AG09319 (cell line): ENCODE measurements at places on chromosomes 13 and 19.

- no peak for DNase-seq
Observed at GRCh38 chr19:11576227-11576626, 1.2 kb downstream of the ACP5 start.

GRCh38 chr13:69921156-69921555, 186.5 kb upstream of the ATXN8OS start:
- DNase-seq, result no peak

GRCh38 chr13:30565658-30566057, 52.1 kb upstream of the USPL1 start:
- DNase-seq, result no peak

DNA sequence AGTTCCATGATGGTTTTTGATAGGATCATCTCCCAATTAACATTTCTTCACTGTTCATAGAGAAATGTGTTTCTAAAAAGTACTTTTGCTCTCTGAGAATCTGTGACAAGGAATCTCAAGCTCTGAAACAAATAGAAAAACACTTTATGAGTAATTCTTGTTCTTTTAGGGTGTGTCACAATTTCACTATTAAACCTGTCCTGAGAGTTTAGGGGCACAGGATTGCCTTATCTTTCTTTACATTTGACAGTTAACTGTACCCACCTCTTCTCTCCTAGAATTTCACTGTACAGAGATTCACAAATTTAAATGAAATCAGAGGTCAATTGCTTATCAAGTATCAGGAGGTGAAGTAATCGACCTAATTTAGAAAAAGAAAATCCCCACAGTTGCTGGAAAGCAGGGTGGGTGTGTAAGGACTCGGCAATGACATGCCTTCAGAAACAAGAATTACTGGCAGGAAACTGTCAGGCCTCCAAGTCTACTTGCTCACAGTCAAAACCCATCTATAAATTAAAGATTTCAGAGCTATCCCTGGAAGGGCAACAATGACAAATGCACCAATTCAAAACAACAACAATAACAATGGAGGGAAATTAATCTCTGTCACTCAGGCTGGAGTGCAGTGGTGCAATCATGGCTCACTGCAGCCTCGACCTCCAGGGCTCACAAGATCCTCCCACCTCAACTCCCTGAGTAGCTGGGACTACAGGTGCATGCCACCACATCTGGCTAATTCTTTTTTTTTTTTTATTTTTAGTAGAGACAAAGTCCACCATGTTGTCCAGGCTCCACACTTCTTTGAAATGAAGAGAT, 250.2 kb downstream of the ABCC4 start:
- DNase-seq, result no peak

GRCh38 chr13:33453936-33454335, 168.4 kb upstream of the STARD13 start:
- no peak for DNase-seq

GRCh38 chr19:13842291-13843103, 34.4 kb upstream of the NANOS3 start:
- no peak for DNase-seq

DNA sequence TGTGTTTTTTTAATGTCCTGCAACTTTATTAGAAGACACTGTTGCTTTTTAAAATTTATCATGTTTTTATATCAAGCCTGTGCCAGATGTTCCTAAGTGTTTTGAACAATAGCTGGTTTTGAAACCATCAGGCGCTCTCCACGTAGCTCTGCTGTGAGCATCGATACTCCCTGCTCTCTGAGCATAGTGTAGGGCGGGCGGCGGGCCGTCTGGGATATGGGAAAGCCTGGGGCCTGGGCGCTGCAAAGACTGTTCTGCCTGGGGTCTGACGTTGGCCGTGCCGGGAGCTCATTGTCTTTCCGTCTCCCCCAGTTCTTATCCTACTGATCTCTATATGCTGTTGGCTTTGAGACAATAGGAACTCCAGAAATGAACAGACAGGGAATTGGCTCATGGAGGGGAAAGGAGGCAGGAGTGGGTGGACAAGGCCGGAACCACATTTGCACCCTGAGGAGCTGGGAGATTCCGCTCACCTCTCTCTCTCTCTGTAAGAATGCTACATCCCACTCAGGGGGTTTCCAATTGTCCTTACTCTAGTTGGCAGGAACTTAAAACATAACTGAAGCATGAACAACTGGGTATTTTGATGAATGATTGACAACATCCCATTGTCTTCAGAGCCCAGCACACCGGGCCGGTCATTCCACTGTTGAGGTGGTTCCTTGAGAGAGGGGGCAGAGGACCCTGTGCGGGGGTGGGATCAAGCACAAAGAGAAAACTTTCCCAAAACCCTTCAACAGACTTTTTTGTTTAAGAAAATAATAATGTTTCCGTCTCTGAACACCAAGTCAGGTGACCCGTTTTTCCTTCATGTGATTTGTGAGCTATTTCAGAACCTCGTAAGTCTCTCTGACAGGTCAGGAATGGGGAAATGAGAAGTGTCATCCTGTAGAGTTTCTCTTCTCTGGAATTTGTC, 64.7 kb downstream of the COL4A2 start:
- no peak for DNase-seq

GRCh38 chr13:51559946-51560735, 24.1 kb upstream of the WDFY2 start:
- DNase-seq, result no peak

GRCh38 chr19:13872695-13873389, 4.1 kb upstream of the NANOS3 start:
- DNase-seq, result no peak

GRCh38 chr19:53828531-53828930, 4.4 kb upstream of the NLRP12 start:
- no peak for DNase-seq

GRCh38 chr19:15640904-15641597, 354 bp downstream of the CYP4F3 start:
- DNase-seq, result no peak

DNA sequence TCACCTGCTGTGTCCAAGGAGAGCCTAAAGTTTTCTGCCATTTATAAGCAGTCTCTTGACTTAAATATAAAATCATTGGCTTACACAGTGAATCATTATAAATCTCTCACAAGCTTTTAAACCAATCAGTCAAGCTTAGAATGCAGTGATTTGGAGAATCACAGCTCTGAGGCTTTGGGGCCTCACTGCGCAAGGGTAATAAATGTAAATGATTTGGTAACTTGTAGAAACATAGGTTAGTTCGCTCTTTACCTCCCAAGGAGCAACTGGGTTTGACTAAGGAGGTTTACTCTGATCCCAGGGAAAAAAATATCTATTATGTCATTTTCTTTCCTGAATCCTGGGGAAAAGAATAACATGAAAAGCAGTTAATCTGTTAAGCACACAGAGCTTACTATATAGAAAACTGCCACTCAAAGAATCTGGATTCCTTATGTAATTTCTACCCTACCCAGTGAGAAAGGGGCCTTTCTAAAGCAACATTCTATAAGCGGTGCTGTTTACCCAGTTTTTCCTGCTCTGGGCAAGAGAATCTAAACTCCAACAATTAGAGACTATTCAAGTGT, 128.2 kb downstream of the MZT1 start:
- DNase-seq, result no peak

DNA sequence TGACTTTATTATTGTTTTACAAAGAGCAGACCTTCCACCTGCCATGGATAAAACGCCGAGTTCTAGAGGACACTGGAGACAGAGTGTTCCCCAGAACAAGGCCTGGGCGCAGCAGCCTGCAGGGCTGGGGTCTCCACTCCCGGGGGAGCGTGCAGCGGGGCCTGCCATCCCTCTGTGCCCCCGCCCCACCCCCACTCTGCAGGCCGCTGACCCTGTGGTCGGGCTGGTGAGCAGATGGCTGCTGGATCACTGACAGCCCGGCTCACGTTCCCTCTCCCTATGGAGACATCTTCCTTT, 8.6 kb upstream of the PTBP1 start:
- no peak for DNase-seq

DNA sequence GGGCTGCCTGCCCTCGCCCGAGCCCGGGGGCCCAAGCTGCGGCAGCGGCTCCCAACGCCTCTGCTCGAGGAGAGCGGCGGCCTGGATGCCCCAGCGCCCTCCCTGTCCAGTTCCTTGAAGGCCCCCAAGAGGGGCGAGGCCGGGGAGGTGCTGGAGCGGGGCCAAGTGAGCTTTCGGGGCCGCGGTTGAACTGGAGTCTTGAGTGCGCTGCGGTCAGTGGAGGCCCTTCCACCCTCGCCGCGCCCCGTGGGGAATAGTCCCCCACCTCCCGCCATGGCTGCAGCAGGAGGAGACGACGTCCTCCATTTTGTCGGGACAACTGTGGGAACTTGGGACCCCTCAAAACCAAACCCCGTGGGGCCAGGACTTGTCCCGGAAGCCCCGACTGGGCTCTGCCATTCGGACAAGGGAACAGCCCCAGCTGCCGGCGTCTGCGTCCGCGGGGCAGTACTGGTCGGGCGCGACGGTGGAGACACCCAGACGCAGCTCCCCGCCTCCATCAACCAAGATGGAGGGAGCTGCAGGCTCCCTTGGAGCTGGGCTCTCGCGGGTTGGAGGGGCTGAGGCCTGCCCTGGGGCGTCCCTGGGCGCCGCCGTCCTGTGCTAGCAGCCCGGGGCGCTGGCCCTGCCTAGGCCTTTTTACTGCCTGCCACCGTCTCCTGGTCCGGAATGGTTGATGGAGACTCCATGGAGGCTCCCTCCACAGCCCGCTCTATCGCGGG, 736 bp upstream of the ZMYM5 start:
- DNase-seq, result peak; percentile 31

- DNase-seq, result no peak
Observed at GRCh38 chr19:39405958-39406655, 540 bp upstream of the ZFP36 start.

- DNase-seq, result no peak
Observed at GRCh38 chr13:40564342-40565001, 102.0 kb downstream of the FOXO1 start.

- DNase-seq, result no peak
Observed at GRCh38 chr19:35353635-35354034, 4.6 kb upstream of the FFAR3 start.

GRCh38 chr19:13451434-13451995, 54.8 kb downstream of the CACNA1A start:
- DNase-seq, result no peak

DNA sequence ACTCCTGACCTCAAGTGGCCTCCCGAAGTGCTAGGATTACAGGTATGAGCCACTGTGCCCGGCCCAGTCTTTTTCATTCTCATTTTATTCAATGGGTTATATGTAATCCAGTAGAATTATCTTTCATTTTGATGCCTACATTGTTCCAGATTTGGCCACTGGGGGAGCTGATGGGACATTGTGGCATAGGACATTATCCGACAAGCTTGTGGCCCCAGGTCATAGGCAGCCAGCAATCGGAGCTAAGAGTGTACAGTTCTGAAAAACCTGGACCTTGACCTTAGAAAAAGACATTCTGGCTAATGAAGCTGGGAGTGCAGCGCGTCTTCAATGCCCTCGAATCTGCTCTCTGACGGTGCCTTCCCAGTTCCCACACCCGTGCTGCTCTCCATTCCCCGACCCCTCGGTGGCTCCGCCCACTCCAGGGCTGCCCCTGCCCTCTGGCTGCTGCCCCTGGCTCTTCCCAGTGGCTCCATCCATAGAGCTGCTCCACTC, 108.7 kb downstream of the TEX29 start:
- no peak for DNase-seq

GRCh38 chr19:2567580-2567979, 91.7 kb downstream of the GADD45B start:
- no peak for DNase-seq

- no peak for DNase-seq
Observed at GRCh38 chr19:872266-872951, 12.9 kb downstream of the CFD start.

- DNase-seq, result no peak
Observed at GRCh38 chr13:113668491-113668971, 1.5 kb downstream of the GRK1 start.

DNA sequence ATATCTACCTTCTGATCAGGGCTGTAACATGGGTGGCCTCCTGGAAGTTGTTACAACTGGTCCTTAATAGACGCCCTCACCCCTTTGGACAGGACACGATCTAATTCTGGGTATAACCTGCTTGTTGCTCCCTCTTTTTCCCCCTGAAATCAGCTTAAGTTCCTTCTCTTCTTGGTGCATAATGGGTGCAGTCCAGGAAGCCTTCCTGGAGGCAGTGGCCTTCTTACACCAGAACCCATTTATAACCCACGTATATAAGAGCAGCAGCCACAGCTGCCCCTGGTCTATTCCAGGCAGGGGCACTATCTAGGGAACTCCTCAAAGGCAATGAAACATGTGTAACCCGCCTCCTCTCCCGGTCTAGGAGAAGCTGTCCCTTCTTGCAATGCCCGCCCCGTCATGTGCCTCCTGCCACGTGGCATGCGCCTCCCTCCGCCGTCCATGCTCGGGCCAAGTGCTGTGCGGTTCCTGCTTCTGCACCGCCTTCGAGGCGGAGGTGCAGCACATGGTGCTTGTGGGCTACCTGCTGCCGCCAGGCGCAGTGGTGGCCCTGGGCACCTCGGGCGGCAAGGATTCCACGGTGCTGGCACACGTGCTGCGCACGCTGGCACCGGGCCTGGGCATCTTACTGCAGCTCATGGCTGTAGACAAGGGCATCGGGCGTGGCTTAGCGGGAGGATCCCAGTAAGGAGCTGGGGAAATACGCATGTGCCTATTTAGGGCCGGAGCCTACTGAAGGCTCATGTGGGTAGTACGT, 27.3 kb downstream of the ZNF175 start:
- DNase-seq, result no peak

GRCh38 chr19:55493052-55493644, 4.9 kb downstream of the SSC5D start:
- DNase-seq, result no peak

DNA sequence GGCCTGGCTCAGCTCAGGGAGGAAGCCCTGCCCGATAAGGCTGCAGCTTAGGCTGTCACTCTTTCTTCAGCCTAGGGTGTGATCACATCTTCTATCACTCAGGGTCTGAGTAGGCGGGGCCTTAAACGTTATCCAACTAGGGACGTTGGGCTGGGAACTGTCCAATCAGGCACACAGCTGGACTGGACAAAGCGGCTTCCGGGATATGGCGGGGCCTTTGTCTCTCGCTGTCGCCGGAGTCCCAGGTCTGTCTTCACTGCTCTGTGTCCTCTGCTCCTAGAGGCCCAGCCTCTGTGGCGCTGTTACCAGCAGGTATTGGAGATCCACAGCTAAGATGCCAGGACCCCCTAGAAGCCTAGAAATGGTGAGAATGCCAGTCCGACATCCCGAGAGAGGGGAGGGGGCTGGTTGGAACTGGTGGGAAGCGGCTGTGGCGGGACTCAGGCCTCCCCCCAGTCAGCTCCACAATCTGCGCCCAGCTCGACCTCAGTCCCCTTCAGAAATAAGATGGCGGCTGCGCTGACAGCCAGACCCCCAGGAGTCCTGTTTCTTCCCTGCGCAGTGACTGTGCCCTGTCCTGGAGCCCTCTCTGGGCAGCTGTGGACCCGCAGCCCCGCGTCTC, at the start of gene ZNF254:
ZNF254 (plus strand) TSS at position 214 of the 622 bp plus-strand sequence; CDS start at position 335, 121 bp downstream.
- peak; percentile 87 for DNase-seq

DNA sequence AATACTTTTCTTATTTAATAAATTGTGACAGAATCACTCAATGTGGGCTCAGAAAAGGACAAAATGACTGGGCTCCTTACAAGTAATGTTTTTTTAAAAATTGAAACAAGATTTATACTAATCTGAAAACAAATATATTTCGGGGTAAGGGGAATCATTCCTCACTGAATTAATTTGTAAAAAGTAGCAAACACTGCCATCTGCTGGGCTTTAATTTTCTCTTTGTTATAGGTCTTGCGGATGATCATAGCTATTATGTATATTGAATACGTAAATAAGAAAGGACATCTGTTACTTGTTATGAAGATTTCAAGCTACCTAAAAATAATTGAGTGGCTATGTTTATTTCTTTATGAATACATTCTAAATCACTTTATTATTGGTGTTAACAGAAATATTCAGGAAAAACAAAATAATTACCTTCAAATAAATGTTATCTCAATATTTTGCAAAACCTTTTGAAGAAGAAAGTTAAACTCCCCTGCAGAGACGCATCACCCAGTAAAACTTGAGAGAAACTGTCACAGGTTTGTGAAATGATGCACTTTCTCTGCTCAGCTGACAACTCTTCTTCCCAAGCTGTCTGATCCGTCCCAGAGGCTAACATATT, 17.8 kb upstream of the ENOX1 start:
- DNase-seq, result no peak
